Caki2 (cell line): ENCODE measurements at places on chromosomes 11 and 22.

- no peak for DNase-seq
Observed at GRCh38 chr22:17319546-17319945, 49.7 kb upstream of the CECR2 start.

- no peak for DNase-seq
Observed at GRCh38 chr11:76745561-76746207, 37.5 kb upstream of the TSKU start.

- no peak for DNase-seq
Observed at GRCh38 chr11:68773521-68774193, 22.3 kb upstream of the TESMIN start.

GRCh38 chr11:22711071-22711770, 44.8 kb downstream of the GAS2 start:
- no peak for DNase-seq

DNA sequence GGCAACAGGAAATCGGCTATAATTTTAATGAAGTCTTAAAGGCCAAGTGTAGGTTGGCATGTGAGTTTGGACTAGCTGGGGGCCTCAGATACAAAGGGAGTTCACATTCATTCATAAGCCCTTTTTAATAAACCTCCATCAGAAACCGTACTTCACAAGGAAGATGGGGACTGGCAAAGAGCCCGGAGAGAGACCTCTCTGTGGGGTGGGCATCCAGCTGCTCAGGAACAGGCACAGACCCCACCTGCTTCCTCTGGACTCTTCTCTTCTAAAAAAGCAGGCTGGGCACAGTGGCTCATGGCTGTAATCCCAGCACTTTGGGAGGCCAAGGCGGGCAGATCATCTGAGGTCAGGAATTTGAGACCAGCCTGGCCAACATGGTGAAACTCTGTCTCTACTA, 3.9 kb upstream of the ARFGAP3 start:
- DNase-seq = no peak

DNA sequence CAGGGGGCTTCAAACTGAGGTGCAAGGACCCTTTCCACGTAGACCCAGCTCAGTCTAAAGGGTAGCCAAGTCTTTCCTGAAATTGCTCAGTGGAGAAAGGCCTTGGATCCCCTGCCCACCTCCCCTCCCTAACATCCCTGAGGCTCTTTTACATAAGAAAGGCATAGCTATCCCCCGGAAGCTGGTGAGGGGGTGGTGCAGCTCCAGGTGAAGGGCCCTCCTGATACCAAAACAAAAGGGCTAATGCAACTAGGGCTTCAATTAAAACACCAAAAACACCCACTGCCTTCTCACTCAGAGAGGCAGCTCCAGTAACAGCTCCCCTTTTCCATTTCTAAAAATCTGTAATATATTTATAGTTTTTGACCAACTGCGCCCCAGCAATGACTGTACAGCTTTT, 5.8 kb downstream of the SHANK2 start:
- DNase-seq = no peak

DNA sequence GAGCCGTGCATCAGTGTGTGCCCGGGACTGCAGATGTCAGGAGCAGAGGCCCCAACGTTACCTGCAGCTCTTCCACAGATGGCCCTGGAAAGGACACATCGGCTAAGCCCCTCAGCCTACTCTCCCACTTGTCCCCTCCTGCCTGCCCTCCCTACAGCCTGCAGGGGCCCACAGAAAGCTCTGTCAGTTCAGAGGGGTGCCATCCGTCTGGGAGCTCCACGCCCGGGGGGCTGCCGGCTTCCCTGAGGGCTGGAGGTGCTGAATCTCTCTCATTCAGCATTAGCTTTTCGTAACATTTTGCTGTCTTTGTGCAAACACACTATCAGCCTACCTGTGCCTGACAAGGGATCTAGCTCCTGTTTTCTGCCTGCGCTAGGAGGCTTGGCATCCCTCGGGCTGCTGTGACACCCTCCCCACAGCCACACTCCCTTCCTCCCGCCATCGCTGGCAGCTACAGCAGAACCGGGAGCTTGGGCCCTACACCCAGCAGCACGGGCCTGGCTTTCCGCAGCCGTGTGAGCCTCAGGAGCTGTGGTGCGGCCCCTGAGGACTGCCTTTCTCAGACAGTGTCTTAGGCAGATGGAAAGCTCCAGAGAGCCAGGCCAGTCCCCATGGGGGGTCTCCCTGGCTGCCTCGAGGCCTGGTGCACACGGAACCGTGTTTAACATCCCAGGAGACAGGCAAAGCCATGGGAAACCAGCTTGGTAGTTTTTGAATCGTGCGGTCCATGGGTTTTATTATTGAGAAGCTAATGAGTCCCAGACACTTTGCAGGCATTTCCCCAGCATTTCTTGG, 198.3 kb upstream of the B3GAT1 start:
- DNase-seq = no peak

DNA sequence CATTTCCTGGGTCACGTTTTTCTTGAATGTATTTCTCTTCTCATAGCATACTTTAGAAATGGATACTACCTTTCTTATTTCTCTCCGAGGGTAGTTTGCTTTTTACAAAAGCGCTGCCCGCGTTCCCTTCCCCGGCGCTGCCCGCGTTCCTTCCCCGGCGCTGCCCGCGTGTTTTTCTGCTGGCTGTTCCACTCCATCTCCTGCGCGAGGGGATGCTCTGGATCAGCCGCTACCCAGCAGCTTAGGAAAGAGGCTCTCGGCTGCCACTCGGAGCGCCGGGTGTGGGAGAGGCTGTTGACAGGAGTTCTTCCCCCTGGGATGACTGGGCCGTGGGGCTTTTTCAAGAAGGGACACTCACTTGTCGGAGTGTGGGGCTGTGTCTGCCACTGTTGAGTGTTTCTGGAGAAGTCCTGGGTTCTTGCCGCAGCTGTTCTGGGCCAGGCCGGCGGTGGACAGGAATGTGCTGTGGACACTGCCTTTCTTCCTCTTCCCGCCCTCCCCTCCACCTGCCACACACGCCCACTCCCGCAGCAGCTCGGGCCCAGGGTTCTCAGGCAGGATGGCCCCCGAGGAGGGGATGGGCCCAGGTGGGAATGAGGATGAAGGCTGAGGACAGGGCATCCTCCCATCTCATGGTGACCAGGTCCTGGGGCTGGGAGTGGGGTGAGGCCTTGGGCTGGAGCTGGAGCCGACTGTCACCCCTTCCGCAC, 30.6 kb downstream of the GLB1L2 start:
- DNase-seq = no peak

DNA sequence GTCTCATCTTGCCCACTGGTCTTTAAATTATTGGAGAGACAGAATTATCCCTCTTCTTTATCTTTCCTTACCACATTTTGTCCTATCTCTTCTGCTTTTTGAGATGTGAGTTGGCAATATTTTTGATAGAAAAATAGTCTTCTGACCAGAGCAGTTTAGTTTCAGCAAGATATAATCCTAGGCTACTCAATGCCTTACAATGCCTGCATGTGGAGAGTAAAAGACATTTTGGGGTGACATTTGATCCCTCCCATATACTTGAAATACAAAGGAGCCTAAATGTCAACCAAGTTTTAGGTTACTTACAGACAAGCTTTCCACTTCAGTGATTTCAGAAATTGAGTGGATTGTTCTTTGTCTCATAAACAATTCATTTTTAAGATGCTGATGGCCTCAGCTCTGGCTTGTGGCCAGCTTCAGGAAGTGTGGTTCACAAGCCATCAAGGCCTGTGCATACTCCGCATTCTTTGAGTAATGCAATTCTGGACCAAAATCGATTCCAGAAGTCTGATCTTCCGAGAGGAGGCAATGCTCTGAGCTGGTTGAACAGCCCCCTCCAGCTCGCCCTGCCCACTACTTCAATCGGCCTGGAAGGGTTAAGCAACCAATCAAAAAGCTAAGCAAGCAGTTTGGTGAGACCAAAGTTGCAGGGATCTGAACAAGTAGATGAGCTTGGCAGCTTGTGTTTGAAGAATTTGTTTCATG, 274.4 kb downstream of the BLID start:
- no peak for DNase-seq

DNA sequence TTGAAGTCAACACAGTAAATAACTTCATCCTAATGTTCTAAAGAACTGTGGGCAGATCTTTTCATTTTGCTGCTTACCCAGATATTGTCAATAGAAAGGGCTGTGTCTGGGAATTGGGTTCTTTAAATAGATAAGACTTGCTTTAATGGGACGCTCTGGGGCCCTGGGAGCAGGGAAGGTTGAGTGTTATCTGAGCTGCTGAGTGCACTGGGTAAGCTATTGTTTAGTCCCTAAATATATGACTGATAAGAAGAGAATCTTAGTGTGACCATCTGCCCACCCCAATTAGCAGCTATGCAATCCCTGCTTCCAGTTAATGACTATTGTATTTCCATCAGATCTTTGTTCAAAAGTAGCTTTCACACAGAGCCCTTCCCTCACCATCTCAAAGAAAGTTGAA, 44.4 kb downstream of the ARHGAP42 start:
- no peak for DNase-seq

DNA sequence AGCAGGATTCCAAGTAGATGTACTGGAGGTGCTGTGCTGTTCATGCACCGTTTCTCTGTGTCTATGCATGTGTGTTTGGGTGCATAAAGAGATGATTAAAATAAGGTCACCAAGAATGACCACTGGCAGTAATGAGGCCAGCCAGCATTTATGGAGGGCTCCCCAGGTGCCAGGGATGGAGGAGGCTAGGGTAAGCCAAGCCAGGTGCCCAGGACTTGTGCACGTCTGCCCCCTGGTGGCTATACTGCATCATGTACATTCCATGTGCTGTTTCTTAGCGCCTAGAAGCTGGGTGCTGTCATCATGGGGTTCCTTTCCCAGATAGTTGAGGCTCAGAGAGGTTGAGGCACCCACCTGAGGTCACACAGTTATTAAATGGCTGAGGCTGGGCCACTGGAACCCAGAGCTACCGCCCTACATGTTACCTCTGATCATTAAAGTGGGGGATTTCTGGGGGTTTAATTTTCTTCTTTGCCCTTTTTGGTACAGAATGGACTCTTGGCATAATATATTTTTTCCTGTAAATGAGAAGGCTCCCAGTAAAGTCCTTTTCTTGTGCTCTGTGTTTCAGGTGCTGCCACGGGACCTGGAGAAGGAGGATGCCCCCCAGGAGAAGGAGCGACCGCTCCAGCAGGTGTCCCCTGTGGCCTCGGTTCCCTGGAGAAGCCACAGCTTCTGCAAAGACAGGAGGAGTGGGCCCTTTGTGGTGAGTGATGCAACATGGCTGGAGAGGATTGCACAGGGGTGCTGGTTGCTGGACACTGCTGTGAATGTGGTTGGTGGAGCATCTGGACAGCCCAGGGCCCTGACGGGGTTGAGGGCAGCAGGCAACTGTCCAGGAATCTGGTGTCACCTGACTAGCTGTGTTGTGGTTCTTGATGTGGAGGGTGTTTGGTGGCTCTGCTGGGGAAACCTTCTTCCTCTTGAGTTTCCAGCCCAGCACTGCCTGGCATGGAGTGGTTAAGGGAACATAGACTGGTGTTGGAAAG, 96.4 kb downstream of the KIAA1671 start:
- DNase-seq = peak; percentile 57

DNA sequence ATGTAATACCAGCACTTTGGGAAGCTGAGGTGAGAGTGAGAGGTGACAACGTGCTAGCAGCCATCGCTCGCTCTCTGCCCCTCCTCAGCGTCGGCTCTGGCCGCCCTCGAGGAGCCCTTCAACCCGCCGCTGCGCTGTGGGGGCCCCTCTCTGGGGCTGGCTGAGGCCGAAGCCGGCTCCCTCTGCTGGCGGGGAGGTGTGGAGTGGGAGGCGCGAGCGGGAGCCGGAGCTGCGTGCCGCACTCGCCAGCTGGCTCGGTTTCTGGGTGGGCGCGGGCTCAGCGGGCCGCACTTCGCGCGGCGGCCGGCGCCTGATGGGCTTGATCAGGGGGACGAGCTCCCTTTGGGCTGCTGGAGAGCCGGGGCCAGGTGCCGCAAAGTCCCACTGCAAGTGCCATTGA, 98.9 kb upstream of the UBASH3B start:
- DNase-seq = no peak

DNA sequence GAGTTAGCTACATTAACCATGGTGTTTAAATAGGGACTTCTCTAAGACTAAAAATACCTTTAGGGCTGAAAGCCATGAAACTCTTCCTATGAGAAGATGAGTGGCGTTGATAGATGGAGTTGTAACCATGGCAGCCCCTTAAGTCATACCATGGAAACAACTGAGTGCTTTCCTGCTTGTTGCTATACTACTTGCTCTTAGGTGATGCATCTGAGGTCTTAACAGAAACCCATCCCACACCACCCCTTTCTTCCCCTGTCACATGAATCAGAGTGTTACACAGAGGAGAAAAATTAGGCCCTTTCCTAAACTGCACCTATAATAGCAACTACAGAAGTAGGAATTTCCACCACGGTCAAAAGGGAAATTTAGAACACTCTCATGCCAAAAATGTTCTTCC, 64.3 kb upstream of the ZC3H12C start:
- DNase-seq = no peak

DNA sequence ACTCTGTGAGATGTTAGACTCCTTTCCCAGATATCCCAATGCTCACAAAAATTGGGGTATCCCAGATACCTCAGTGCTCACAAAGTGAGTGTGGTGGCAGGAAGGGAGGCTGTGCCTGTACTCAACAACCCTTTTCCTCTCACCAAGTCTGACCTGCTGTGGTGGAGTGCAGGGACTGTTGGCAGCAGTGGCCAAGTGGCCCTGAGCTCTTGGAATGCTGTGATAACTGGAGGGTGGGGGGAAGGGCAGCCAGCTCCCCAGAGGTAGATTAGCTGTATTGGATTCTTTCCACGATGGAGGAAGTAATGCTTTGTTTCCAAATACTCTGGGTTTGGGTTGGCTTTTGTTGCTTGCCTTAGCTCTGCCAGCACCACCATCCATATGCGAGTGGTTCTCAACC, 46.0 kb upstream of the OR9Q1 start:
- DNase-seq = no peak

GRCh38 chr11:76803811-76804600, 20.9 kb downstream of the TSKU start:
- no peak for DNase-seq

GRCh38 chr11:20310137-20310536, 53.4 kb upstream of the HTATIP2 start:
- no peak for DNase-seq

DNA sequence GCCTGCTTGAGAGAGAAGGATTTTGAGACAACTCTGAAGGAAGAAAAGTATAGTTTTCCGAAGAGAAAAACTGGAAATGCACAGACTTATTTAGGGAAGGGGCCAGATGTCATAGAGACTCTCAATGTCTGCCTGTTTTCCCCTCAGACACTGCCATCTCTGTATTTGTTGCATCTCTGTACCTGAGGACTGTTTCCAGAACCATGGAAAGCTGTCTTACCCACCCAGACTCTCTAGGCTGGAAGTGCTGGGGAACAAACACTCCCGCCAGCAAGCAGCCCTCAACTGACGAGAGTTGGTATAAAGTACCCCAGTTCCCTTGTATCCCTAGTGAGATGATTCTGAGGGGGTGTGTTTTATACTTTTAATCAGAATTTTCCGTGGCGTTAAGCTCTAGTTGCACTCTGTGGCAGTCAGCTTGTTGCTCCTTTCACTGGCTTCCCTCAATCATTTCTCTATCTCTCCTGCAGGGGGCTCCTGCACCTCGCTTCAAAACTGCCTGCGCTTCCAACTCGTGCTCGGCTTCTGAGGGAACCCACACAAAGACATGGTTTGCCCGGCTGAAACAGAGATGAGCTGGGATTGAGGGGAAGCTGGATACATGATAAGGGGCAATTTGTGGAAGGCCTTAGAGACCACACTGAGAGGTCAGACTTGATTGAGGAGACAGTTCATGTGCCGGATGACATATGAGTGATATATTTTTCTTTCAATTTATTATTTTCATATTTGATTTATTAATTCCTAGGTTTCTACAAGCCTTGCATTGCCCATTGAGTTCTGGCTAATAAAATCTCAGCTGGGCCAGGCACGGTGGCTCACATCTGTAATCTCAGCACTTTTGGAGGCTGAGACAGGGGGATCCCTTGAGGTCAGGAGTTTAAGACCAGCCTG, 36.9 kb upstream of the CLPB start:
- DNase-seq = peak; percentile 33
